ENCODE measurements at places on chromosomes 5 and 9.

DNA sequence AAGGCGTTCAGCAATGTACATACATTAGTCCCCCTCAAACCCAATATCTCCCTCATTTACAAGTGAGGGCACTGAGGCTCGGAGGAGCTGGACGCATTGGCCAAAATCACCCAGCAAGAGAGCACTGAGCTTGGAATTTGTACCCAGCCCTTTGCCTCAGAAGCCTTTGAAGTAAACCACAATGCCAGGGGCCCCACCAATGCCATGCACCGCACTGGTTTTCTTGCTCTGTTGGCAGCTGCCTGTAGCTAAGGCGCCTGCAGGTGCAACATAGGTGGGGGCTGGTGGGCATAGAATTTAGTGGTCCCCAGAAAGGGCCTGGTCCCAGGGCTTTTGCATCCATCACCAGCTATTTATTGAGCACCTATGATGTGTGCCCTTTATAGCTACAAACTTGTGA lies 37.3 kb upstream of the FUBP3 start:
- DNase-seq, result no peak

- no peak for DNase-seq
Observed at GRCh38 chr5:142078221-142078620, 30.4 kb upstream of the NDFIP1 start.

- no peak for DNase-seq
Observed at GRCh38 chr5:78405829-78406750, 45.7 kb downstream of the SCAMP1 start.

DNA sequence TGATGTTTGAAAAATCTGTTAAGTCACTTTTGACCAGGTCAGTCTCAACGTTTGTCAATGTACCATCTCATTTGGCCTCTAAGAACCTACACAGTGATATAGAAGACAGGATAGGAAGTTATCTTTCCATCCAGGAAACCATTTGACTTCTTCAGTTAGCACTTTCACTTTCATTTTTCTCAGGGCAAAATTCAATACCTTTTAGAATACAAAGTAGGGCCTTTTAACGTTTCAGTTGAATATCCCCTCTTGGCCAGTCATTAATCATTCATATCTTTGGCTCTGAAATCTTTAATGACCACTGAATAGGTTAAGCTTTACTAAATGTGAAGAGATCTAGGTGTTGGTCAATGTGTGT lies 101.1 kb upstream of the GNAQ start:
- DNase-seq, result no peak

GRCh38 chr5:134141331-134142050 lies 27.0 kb downstream of the TCF7 start:
- DNase-seq, result no peak

DNA sequence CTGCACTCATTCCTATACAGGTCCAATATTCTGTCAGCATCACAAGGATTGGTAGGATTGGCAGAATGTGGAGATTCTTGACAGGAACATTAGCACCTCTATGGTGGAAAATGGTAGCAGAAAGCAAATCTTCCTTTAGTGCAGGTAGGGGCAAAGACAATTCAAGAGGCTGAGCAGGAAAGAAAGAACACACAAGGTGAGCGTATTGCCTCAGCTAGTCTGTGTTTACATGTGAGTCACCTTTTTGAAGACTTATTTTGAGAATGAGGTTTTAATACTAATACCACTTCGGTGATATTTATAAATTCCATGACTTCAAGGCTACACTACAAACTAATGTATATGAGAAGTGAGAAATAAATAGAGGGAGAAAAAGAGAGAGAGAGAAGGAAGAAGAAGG lies 717.0 kb downstream of the BRINP1 start:
- DNase-seq, result no peak

- DNase-seq, result no peak
Observed at GRCh38 chr9:1875921-1876448, 139.2 kb upstream of the SMARCA2 start.
